Activated B cell treated with CpG ODN at 0.5 μM for 24 hours (primary cell): ENCODE measurements at places on chromosomes 7 and 10. TPM values are rescaled to one million over a fixed set of nuclear protein-coding genes. Genes with fewer than 3 reads are reported as not detected.
A peak's percentile ranks its signal among the peaks of the same experiment; 100 is the strongest.

The CHST3 gene
- not detected in 2 replicates for total RNA-seq

The FEZF1 gene
- not detected in 2 replicates for total RNA-seq

The MYPN gene
- not detected in 2 replicates for total RNA-seq

The MMD2 gene
- total RNA-seq = not detected in 2 replicates

The GTF2IRD1 gene
- total RNA-seq = 0.67 and 1.6 TPM in 2 replicates

The KCNIP2 gene
- 7.0 and 7.1 TPM in 2 replicates for total RNA-seq

GRCh38 chr7:157871681-157872080, 534.9 kb downstream of the DNAJB6 start:
- no peak overlapping the region for H3K4me3 ChIP-seq
- DNase-seq = no peak
- H3K4me1 ChIP-seq = peaks cover 6% of the 10 kb centered on the region

GRCh38 chr7:112021379-112022044, 184.7 kb downstream of the DOCK4 start:
- peaks cover 6% of the 10 kb centered on the region for H3K27me3 ChIP-seq
- no peak overlapping the region for H3K4me3 ChIP-seq
- no peak overlapping the region for H3K27ac ChIP-seq
- H3K36me3 ChIP-seq = no peaks in the 10 kb centered on the region
- DNase-seq = no peak
- H3K4me1 ChIP-seq = no peaks in the 10 kb centered on the region

- H3K4me1 ChIP-seq = peaks cover 3% of the 10 kb centered on the region
- DNase-seq = no peak
- H3K27me3 ChIP-seq = peaks cover 30% of the 10 kb centered on the region
- H3K36me3 ChIP-seq = no peaks in the 10 kb centered on the region
- no peak overlapping the region for H3K4me3 ChIP-seq
- H3K27ac ChIP-seq = no peak overlapping the region
These were observed 32.7 kb upstream of the ZNF438 start for GRCh38 chr10:31064348-31064747.

GRCh38 chr10:89540420-89540949, 5.1 kb upstream of the SLC16A12 start:
- H3K4me1 ChIP-seq = peaks cover 5% of the 10 kb centered on the region
- H3K27ac ChIP-seq = no peak overlapping the region
- peaks cover 45% of the 10 kb centered on the region for H3K27me3 ChIP-seq
- H3K4me3 ChIP-seq = no peak overlapping the region
- no peaks in the 10 kb centered on the region for H3K36me3 ChIP-seq

- peaks cover 86% of the 10 kb centered on the region for H3K4me1 ChIP-seq
- no peak for DNase-seq
- peak overlapping the region; percentile 72 for H3K4me3 ChIP-seq
- H3K36me3 ChIP-seq = no peaks in the 10 kb centered on the region
- no peaks in the 10 kb centered on the region for H3K27me3 ChIP-seq
These were observed 35.0 kb downstream of the HDAC9 start for GRCh38 chr7:18530224-18531179.

- H3K4me1 ChIP-seq = no peaks in the 10 kb centered on the region
- H3K36me3 ChIP-seq = no peaks in the 10 kb centered on the region
- DNase-seq = no peak
- no peak overlapping the region for H3K4me3 ChIP-seq
These were observed 53.6 kb upstream of the EBF3 start for GRCh38 chr10:130017631-130018022.

- H3K27ac ChIP-seq = no peak overlapping the region
- no peaks in the 10 kb centered on the region for H3K4me1 ChIP-seq
- DNase-seq = no peak
- H3K27me3 ChIP-seq = peaks cover 2% of the 10 kb centered on the region
- H3K36me3 ChIP-seq = no peaks in the 10 kb centered on the region
- no peak overlapping the region for H3K4me3 ChIP-seq
These were observed 18.7 kb upstream of the ITGA8 start for GRCh38 chr10:15738270-15738925.
